ENCODE measurements at places on chromosomes 1 and 21.

DNA sequence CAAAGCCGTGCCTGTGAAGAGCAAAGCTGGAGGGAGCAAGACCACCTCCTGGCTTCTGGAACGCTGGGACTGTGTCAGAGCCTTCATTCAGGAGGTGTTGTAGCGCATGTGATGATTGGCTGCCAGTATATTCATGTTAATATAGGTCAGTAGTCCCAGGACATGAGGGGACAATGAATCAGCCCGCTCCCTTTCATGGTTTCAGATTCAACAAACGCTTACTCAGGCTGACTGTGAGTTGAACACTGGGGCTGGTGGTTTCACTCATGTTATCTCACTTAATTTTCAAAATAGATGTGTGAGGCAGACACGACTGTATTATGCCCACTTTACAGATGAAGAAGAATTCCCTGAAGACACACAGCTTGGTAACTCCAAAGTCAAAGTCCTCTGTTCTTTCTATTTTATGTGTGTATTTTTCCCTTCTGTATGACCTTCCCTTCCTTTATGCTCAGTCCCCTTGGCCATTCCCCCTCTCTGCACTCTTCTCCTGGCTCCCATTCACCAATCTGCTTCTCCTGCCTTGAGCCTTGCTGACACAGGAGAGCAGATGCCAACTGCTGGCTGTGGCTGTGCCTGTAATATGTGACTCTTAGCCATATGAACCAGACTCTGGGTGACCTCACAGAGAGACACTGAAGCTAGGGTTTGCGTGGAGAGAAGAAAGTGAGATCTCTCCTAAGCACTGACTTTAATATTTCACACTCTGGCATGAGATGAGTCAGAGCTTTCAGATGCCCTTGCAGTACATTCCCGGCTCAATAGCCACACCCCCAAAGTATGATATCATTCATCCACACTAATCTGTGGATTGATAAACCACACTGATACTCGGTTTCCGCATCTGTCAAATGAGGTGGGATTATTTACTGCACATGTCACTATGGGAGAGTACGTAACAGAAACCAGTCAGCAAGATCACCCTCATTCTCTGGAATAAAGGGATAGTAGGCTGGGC is 31.4 kb upstream of the KIRREL1 start:
- DNase-seq = no peak

DNA sequence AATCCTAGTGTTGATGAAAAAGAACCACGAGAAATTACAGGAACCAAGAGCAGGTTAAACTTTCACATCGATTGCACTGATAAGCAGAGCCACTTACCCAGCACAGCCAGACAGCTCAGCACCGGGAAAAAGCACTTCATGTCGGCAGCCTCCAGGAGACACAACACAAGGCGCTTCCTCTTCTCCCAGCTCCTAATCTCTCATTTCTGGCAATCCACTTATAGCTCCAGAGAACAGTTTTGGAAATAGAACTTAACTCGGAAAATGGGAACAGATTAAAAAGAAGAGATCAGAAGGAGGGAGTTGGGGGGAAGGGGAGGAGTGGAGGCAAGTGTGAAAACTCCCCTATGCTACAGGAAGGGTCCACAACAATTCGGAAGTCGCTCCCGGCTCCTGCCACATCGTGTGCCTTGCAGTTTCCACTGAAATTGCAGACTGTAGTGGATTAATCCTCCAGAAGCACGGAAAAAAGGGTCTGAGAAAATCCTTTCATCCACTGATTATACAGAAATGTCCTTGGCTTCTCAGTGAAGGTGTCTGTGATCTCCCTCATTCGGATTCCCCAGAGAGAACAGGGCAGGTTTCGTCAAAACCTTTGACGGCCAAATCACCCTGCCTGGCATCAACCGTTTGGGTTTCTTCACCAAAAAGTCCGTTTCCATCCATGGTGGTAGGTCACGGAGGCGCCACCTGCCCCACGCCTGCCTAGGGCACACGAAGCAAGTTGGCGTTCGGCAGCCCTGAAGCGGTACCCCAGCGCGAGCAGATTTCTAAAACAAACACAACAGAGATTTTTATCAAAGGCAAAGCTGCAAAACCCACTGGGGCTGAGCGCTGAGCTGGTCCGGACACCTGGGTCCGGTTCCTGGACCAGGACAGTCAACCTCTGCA is 1.1 kb downstream of the IGSF3 start:
- DNase-seq = no peak

- DNase-seq = no peak
Observed at GRCh38 chr1:26346274-26347033, 7.5 kb downstream of the CRYBG2 start.

DNA sequence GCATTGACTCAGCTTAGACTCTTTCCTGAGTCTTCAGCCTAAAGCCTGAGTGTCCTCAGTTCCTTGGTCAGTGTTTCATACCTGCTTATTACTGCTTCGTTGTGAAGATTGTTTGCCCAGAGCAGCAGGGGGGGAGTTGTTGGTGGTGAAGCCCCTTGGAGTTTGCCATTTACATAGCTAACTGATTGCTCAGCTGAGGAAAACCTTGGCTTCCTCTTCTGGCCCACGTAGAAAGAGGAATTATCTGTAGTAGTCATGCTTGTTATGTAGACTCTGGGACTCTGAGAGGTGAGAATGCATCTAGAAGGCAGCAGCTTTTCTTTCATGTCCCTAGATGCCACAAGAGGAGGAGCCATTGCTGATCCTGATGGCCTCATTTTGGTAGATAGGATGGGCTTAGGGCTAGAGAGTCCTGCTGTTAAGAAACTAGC is 125.9 kb downstream of the MAST2 start:
- no peak for DNase-seq

GRCh38 chr1:54287176-54287650 is 87.2 kb downstream of the MRPL37 start:
- DNase-seq = peak; percentile 22

- no peak for DNase-seq
Observed at GRCh38 chr21:45410865-45411809, 6.2 kb downstream of the COL18A1 start.

DNA sequence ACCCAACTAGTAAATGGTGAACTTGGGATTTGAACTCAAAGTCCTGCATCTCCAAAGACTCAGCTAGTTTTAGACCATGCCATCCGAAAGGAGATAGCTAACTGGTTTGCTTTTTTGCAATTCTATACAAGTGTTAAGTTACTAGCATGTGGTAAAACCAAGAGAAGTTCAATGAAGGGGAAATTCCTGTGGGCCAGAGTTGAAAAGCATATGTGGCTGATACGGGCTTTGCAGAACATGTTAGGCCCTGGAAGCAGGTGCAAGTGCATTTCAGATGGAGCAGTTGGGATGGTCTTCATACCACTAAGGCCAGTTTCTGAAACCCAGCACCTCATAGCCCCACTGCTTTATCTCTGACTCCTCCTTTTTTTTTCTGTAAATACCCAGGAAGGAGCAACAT is 620.9 kb downstream of the PLPP3 start:
- DNase-seq = no peak

DNA sequence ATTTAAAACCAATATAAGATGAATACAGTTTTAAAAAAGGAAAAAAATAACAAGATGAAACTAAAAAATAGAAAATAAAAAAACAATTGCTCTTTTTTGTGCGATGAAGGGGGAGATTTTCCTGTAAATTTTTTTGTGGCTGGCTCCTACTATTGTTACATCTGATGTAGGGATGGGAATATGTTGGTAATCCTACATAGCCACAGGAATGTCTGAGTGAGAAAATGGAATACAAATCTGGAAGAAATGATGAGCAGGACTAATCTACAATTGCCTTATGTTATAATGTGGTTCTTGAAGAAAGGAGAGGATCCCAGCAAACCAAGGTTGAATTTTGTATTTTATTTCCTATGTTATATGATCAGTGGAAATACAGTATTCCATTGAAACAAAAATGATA is 40.9 kb downstream of the ATP6V1G3 start:
- DNase-seq = no peak

DNA sequence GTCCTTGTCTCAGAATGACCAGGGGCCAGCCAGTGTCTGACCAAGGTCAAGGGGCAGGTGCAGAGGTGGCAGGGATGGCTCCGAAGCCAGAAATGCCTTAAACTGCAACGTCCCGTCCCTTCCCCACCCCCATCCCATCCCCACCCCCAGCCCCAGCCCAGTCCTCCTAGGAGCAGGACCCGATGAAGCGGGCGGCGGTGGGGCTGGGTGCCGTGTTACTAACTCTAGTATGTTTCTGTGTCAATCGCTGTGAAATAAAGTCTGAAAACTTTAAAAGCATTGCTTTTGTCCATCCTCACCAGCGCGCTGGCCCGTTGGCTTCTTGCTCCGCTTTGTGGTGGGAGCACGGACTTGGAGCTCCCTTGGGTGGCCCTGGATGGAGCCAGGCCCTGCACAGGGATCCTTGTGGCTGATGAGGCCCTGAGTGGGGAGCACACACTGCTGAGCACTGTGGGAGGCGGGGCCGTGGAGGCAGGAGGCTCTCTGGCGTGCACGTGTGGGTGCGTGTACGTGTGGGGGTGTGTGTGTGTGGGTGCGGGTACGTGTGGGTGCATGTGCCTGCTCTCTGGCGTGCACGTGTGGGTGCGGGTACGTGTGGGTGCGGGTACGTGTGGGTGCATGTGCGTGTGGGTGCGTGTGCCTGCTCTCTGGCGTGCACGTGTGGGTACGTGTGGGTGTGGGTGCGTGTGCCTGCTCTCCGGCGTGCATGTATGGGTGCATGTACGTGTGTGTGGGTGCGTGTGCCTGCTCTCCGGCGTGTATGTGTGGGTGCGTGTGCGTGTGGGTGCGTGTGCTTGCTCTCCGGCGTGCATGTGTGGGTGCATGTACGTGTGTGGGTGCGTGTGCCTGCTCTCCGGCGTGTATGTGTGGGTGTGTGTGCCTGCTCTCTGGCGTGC is 18.0 kb downstream of the RNF223 start:
- no peak for DNase-seq

DNA sequence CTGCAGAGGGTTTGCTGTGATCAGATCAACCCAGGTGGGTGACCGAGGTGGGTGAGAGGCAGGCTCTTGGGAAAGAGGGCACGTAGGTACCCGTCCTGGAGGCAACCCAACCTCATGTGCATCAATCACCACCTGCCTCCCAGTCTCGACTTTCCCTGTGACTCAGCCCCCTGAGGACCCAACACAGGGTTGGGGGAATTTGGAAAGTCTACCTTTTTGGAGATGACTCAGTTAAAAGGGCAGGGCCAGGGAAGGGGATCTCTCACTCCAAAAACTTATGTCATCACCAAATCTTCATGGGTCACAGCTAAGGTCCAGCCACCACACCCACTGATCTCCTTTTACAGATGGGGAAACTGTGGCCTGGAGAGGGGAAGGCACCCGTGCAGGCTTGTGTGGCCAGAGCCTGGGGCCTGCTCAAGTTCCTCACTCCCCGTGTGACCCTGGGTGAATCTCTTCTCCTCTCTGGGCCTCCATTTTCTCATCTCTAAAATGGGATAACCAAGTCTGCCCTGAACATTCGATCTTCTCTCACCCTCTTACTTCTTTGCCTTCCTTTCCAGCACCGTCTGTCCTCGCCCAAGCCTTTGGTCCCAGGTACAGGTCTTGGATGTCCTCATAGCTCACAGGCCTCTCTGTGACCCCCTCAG is 34.6 kb upstream of the WNT4 start:
- no peak for DNase-seq

- DNase-seq = no peak
Observed at GRCh38 chr1:15272009-15272781, 25.2 kb downstream of the FHAD1 start.

- no peak for DNase-seq
Observed at GRCh38 chr1:228315945-228316588, 90.6 kb downstream of the TRIM11 start.

GRCh38 chr1:203069030-203069747 is 16.6 kb downstream of the MYOG start:
- no peak for DNase-seq

- no peak for DNase-seq
Observed at GRCh38 chr1:29633771-29634170, 397.4 kb downstream of the PTPRU start.

DNA sequence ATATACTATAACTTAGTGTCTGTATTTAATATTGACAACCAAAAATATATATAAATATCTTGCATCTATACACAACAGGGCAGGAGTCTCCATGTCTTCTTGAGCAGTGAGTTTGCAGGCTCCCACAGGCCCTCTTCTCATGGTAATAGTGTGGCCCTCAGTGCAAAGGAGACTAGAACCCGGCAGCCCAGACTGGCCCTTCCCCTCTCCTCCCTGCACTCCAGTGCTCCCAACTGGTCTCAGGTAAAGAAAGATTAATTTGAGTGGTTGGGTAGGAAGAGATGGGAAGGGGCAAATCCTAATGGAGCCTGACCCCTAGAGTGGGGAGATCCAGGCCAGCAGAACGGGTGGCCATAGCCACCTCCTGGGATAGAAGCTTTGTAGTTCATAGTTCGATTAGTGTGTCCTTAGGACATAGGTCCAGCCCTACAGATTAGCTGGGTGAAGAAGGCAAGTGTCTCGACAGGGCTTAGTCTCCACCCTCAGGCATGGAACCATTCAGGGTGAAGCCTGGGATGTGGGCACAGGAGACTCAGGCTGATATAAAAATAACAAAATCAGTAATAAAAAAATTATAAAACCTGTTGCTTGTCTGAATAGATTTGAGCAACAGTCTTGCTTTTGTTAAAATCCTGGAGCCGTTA is 32.3 kb downstream of the SLC2A1 start:
- DNase-seq = no peak

GRCh38 chr21:33155422-33155821 is 74.3 kb upstream of the IFNAR2 start:
- no peak for DNase-seq

DNA sequence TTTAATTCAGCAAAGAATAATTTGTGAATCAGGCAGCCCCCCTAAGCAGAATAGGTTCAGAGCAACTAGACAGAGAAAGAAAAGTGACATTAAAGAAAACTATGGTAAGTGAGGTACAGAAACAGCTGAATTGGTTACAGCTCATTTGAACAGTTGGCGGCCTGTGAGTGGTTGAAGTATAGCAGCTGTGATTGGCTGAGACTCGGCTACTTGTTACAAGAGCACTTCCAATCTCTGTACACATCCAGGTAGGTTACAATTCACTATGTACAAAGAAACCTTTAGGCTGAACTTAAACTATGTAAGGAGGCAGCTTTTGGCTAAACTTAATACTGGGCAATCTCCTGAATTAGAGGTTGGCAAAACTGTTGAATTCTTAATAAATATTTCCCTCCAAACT is 171.1 kb upstream of the LHX8 start:
- no peak for DNase-seq

- DNase-seq = no peak
Observed at GRCh38 chr1:226816576-226816975, 53.8 kb upstream of the PSEN2 start.

DNA sequence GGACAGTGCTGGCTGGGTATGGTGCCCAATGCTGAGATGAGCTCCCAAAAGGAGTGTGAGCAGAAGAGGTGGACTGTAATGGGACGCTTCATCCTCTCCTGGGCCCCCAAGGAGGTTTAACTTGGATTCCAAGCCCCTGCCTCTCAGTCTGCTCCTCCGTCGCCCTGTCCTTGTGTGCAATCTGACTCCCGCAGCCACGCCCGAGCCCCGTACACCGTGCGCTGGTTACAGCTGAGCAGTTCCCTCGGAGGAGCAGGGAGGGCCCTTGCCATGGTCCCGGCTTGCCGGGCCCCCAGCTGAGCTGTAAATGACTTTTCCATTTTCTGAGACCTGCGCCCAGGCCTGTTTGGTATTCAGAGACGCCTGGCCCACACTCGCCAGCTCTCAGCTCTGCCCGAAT is 53.7 kb downstream of the PAX7 start:
- no peak for DNase-seq

Measured in stimulated activated CD8-positive, alpha-beta memory T cell treated with anti-CD3 and anti-CD28 coated beads, Interleukin-7, amount 100 ng/mL, for 1 hour (primary cell).